ENCODE measurements at places on chromosomes 3 and 15.

DNA sequence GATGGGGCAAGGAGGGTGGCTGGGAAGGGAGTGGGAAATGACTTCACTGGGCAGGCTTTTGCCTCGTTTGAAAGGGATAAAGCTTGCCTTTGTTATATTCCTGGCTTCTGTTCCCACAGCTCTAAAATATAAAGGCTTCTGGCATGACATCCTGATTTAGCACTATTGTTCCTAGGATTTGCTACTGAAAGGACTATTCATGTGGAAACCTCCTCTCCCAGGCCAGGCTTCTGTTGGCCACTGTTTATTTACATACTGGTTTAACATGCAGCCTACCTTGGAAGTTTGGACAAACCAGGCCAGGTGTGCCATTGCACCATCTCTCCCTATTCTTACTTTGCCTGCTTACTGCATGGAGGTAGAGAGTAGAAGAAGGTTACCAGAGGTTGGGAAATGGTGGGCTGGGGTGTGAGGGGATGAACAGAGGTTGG, 2.4 kb upstream of the LMCD1 start:
- no peak for DNase-seq

DNA sequence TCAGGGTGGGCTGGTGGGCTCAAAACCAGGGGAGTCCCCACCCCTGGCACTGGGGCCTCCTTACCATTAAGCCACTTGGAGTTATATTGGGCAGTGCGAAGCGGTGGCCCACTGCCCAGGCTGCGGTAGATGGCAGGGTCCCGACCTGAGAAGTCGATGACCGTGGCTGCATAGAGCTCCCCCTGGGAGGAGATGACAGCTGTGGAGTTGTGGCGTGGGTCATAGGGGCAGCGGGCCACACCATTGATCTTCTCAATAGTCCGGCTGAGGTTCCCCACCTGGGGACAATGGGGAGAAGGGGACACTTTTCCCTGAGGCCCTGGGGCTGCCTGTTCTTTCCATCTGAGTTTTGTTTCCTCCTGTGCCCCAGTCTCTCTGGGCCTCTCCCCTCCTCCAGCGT, 99.8 kb downstream of the SEMA5B start:
- no peak for DNase-seq

DNA sequence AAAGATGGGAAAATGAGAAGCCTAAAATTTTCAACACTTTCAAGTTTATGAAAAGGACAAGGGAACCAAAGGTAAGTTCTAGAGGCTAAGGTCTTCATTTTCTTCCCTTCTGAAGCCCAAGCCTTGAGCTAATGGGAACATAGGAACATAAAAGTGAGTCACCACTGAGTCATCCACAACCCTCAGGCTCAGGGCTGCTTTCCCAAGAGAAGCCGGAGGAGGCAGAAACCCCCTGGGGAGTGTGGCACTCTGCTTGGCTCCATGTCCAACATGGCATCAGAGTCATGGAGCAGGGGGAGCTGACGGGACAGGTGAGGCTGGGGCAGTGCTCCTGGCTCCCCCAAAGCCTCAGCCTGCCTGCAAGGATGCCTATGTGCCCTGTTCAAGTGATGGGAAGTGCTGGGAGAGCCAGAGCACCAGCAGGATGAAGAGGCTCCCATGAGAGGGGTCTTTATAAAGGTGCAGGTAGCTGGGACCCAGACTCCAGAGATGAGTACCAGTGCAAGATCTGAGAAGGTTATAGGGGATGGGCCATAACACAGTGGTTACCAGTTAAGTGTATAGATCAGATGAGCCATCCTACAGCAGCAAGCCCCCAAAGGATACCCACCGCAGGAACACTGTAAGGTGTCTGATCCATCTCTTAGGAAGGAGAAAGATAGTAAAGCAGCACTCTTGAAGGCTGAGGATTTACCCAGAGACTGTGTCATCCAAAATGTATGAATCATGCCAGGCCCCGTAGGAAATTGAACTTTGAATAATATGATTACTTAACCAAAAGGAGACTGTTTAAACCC, 31.8 kb upstream of the RYR3 start:
- DNase-seq, result peak; percentile 86

DNA sequence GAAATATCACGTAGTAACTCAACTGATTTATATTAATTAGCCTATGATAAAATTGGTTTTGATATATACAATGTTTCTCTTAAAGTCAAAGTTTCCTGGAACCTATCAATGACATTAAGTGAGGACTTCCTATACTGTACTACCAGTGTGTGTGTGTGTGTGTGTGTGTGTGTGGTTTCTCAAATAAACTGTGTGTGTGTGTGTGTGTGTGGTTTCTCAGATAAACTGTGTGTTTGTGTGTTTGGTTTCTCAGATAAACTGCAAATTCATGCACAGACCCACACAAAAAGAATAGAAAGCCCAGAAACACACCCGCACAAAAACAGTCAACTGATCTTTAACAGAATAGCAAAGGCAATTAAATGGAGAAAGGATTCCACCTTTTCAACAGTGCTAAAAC, 14.5 kb upstream of the WDR5B start:
- DNase-seq, result no peak

DNA sequence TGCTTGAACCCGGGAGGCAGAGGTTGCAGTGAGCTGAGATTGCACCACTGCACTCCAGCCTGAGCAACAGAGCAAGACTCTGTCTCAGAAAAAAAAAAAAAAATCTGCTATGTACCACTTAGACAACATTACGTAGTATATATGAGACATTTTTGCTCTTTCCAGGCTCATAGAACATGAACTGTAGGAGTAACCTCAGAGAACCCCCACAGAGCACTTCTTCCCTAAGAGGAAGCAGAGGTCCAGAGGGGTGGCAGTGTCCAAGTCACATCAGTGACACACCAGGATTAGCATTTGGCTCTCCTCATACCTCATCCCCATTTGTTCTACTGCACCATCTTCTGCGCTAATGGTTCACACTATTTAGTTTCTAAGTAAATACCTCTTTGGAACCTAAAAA, 33.7 kb downstream of the ARRDC4 start:
- DNase-seq, result no peak

- peak; percentile 27 for DNase-seq
Observed at GRCh38 chr3:10142707-10143560, 1.4 kb downstream of the VHL start.

GRCh38 chr15:45023659-45024225, 747 bp downstream of the SORD start:
- DNase-seq, result peak; percentile 30

DNA sequence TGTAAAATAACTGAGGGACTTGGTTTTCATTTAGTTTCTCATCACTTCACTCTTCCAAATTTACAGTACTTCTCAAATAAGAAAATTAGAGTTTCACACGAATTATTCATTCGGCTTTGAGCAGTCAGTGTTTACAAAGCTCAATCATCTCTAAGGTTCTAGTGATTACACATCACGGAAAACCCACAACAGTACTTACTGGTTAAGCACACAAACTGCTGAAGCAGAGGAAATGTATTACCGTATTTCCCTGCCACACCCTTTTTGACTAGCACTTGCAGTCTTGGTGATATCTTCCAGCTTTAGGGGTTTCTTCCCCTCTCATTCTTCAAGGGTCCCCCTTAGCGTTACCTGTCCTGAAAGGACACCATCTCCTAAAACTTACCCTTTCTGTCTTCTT, 164.8 kb upstream of the CDIN1 start:
- no peak for DNase-seq

- no peak for DNase-seq
Observed at GRCh38 chr3:58329150-58329921, 3.4 kb upstream of the PXK start.

DNA sequence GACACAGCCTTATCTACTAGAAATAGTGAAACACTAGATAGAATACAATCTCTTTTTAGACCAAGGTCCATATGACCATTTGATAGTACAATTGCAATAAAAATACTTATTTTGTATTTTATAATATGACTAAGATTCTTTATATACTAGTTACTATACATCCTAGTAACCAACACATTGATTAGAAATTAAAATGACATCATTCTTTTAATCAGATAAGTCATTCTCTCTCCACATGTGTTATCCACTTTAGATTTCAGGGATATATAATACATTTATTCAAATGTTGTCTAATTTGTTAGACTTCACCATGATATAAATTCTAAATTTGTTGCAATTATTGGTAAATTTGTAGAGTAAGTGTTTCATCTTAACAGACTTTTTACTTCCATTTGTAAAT, 276.2 kb upstream of the DPH6 start:
- no peak for DNase-seq

GRCh38 chr3:151538456-151539393, 77.9 kb upstream of the IGSF10 start:
- peak; percentile 20 for DNase-seq

GRCh38 chr15:69919816-69920215, 177.9 kb downstream of the TLE3 start:
- DNase-seq, result no peak

DNA sequence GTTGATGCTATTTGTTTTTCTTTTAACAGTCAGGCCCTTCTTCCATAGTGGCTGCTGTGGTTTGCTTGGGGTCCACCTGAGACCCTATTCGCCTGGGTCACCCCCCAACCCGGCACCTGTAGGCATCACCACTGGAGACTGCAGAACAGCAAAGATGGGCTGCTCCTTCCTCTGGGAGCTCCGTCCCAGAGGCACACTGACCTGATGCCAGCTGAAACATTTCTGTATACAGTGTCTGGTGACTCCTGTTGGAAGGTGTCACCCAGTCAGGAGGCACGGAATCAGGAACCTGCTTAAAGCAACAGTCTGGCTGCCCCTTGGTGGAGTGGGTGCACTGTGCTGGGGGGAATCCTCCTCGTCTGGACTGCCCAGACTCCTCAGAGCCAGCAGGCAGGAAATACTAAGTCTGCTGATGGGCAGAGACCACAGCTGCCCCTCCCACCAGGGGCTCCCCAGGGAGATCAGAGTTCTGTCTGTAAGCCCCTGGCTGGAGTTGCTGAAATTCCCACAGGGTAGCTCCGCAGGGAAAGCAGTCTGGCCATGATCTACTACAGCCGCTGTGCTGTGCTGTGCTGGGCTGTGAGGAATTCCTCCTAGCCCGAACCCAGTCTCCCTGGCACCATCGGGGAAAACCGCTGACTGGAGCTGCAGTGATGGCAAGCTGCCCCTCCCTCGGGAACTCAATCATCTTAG, 248.2 kb downstream of the TBC1D5 start:
- no peak for DNase-seq

GRCh38 chr3:73924048-73924447, 299.3 kb upstream of the PDZRN3 start:
- DNase-seq, result no peak

DNA sequence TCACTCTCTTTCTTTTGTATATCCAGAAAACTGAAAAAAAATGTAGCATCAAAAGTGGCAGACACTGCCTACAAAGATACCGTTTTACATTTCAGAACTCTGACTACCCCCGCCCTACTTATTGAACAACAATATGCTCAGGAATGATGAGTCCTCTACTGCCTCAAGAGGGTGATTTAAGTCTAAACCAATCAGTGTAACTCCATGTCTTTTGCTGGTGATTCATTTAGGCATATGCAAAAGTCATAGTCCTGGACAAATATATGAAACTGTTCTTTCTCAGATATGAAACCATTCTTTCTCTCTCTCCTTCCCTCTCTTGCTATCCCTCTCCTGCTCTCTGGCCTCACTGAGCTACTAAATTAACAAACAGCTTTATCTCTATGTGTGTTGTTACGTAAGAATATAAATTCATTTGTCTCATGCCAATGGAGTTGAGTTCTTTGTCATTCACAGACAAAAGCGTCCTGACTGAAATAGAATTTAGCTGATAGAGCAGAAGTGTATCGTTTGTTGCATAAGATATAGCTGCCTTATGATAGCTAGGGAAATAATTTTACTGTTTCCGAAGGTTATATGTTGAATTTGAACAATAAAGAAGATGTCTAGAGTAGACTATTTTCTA, 133.7 kb upstream of the OSTN start:
- no peak for DNase-seq

DNA sequence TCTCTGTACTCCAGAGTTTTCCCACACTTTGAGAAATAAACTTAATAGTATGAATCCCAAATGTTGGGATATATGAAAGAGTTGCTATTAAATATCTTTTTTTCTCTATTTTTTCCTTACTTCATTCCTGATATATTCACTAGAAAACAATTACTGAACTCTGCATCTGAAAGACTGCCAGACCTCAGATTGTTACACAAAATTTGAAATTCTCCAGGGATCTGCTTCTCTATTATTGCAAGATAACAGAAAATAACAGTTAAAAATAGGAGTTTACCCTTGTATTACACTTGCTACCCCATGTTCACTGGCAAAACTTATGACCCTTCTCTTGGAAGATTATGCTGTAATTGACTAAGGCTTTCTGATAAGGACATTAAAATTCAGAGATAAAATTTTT, 11.7 kb upstream of the P3H2 start:
- no peak for DNase-seq

GRCh38 chr15:77510066-77511057, 89.7 kb downstream of the HMG20A start:
- no peak for DNase-seq

DNA sequence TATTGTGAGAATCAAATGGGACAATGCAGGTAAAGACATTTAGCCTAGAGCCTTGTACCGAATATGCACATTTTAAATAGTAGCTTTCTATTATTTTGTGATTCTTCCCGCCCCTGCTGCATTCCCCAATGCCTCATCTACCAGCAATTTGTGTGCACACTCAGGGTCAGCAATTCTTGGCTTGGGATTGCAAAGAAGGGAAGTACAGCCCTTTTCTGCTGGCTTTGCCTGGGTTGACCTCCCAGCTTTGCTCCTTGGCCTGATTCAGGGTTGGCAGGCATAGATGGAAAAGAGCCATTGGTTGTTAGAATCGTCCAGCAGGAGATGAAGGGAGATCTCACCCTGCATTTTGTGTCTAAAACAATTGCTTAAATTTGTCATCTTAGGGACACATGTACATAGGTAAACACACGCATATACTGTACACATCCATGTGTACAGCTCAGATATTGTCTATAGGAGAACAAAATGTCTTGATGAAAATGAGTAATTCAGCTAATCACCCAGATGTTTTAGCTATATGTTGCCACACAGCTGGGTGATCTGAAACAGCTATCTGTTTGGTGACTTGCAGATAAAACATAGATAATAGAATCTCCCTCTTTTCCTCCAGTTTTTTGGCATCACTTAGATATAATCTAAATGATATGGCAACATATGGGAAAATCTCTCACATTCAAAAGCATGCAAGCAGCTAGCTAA, 340.9 kb upstream of the TBL1XR1 start:
- peak; percentile 29 for DNase-seq

DNA sequence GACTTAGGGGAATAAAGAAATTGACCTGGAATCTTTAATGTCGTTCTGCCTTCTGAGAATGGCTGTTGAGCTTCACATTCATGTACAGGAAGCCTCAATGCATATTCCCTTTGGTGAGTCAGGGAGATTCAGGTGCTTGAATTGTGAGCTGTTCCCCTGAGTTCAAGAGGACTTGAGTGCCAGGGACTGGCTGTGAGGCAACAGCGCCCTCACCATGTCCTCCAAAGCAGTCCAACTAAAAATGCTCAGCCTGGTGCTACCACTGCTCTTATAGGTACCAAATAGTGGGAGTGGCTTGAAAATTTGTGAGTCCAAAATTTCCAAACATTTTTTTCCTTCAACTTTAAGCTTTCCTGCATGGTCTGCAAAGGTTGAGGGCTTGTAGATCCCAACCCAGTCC, 54.1 kb downstream of the LEO1 start:
- DNase-seq, result no peak
